Neuronal stem cell (in vitro differentiated cells): ENCODE measurements at places on chromosomes 5 and 9.

DNA sequence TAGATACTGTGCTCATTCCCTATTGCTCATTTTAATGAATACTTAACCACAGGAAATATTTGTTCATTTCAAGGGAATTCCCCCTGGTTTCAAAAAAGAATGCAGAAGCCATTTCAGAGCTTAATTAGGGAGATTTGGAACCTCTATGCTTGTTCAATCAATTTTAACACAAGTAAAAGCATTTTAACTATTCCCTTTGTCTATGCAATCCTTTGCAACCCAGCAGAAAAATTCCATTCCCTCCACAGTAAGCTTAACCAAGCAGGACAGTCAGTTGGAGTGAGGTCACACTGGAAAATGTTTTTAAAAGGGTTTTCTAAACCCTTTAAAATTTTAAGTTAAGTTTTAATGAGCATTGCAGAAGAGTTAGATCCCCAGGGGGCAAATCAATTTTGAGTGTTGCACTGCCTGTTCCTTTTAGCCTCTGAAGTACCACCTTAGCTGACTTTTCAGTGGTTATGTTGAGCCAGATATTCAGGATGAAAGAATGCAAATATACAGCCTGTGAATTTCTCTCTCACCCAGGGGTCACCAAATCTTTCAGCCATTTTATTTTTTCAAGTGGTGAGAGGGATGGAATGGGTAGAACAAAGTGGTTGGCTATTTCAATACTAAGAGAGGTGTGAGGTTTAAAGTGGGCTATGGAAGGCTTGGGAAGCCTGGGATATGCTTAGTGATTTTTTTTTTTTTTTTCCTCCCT lies 356.2 kb upstream of the NUDT12 start:
- peaks cover 16% of the 10 kb centered on the region for H3K4me1 ChIP-seq
- peak overlapping the region; percentile 94 for H3K27ac ChIP-seq
- no peaks in the 10 kb centered on the region for H3K27me3 ChIP-seq
- peak; percentile 72 for DNase-seq

DNA sequence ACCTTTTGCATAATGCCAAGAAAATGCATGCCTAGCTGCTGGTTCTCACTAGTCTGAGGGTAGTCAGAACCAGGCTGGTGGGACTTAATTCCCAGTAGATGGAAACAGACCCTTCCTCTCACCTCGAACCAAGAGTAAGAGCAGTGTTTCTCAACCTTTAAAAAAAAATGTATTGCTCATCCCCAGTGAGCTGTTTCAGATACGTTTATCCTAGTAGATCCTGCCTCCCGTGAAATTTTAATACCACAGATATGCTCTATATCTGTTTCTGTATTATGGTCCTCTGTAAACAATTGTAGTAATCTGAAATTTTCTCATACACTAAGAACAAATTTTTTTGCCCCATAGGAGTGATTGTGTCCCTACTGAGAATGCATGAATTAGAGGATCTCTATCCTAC lies 86.2 kb downstream of the TEK start:
- H3K4me3 ChIP-seq = no peak overlapping the region
- H3K4me1 ChIP-seq = no peaks in the 10 kb centered on the region
- no peaks in the 10 kb centered on the region for H3K27me3 ChIP-seq
- H3K36me3 ChIP-seq = no peaks in the 10 kb centered on the region
- DNase-seq = no peak

DNA sequence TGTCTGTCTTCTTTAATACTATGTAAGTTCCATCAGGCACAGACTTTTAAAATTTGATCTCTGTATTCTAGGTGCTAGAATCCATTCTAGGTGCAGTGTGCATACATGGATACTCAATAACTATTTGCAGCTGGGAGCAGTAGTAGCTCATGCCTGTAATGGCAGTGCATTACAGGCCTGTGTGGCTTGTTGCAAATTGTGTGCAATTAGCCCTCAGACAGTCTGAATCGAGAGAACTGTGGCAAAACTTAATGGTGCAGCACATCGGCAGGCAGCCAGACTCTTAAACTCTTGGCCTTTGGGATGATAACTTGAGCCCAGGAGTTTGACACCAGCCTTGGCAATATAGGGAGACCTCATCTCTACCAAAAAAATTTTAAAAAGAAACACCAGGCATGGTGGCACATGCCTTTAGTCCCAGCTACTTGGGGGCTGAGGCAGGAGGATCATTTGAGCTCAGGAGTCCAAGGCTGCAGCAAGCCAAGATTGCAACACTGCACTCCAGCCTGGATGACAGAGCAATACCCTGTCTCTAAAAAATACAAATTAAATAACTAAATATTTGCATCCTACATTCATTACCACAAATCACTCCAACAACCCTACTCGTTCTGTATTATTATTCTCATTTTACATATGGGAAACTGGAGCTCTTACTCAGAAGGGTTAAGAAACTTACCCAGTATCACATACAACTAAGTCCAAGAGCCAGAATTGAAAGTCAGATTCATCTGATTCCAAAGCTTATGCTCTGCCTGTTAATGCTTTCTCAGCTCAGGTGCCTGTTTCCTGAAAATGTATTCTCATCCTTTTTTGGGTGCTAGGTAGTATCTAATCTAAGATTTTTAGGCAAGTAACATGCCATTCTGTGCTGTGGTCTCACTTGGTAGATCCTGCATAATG lies 30.1 kb downstream of the PRKACG start:
- no peak for DNase-seq
- no peak overlapping the region for H3K4me3 ChIP-seq
- H3K27me3 ChIP-seq = no peaks in the 10 kb centered on the region
- H3K27ac ChIP-seq = no peak overlapping the region
- H3K36me3 ChIP-seq = no peaks in the 10 kb centered on the region
- H3K4me1 ChIP-seq = no peaks in the 10 kb centered on the region

GRCh38 chr5:1150866-1151265 lies 39.0 kb upstream of the SLC12A7 start:
- H3K27me3 ChIP-seq = peaks cover under 1% of the 10 kb centered on the region
- H3K4me1 ChIP-seq = no peaks in the 10 kb centered on the region
- H3K4me3 ChIP-seq = no peak overlapping the region
- DNase-seq = no peak

DNA sequence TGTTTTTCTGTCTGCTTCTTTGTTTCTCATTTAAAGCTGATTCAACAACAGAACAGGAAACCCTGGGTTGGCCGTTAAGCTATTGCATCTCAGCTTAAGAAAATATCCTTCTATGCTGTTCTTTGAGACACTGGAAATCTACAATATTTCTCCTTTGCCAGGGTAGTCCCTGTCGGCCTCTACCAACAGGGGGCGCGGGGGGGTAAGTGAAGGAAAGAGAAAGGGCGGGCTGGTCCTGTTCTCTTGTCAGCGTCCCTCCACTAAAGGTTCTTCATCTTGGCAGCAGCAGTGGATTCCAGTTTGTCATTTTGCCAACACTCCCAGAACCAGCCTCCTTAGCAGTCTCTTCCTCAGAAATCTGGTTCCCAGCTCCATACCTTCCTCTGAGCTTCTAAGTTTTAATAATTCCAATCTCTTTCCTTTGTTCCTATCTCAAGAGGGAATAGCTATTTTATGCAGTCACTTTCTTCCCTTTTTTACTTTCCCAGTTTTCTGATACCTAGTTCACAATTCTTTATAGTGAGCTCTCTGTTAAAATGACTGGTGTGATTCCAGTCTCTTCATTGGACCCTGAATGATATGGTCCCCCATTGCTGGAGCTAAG lies 222.3 kb downstream of the GLIS3 start:
- no peak overlapping the region for H3K4me3 ChIP-seq
- no peak overlapping the region for H3K27ac ChIP-seq
- no peaks in the 10 kb centered on the region for H3K27me3 ChIP-seq
- no peak for DNase-seq
- peaks cover 6% of the 10 kb centered on the region for H3K4me1 ChIP-seq

DNA sequence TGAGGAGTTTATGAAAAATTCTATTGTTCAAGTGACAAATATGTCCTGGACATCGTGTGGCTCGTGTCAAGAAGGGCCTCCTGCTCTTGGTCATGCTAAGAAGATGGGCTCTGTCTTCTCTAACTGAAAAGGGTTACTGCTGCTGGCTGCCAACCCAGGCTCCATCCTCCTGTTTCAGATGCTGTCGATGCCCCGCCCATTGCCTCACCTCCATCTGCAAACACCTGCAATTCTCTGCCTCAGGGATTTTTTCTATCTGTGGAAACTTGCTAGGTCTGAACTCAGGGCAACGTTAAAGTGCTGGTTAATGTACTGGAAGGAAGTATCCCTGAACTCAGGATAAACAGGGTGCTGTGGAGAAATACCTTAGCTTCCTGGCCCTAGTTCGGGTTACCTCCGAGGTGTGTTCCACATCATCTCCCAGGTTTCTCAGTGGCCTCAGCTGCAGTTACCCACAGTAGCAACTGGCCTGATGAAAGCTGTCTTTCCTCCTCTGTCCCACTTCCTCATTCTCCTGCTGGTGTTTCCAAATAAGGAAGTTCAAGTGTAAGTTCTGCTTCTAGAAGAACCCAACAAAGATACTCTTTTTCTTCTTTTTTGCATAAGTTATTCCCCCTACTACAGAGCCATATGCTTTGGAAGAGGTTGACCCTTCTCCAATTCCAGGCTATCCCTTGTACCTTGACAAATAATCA lies 151.7 kb upstream of the SMIM23 start:
- H3K4me3 ChIP-seq = no peak overlapping the region
- no peak overlapping the region for H3K27ac ChIP-seq
- H3K36me3 ChIP-seq = no peaks in the 10 kb centered on the region

DNA sequence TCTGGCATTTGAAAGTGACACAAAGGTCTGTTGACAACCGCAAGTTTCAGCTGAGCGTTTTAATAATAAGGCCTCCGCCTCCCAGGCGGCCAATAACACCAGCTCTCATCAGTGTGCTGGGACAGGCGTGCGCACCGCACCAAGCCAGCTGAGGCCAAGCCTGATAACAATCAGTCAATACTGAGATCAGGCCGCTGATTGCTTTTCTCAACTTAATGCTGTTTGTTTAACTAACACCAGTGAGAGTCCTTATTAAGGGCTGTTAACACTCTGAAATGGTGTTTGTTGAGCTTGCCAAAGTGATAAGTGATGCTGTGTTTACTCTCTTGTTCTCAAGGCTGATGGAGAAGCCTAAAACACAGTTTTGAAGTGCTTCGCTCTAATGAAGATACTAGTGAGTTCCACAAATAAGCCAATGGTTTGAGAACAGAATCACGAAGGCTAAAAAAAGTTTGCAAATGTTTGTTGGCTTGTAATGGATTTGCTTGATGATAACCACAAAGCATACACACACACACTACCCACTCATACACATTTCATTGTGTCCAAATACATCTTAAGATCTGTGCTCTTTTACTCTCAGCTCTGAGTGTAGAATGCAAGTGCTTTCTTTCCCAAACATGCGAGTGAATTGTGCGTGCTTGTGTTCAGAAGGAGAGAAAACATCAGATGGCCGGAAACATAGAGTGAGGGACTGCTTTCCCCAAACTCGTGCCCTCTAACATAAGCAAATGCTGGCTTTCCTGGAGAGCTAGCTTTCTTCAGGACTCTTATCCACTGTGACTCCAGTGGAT lies 330.4 kb upstream of the KLF4 start:
- H3K27ac ChIP-seq = peak overlapping the region; percentile 39
- no peak overlapping the region for H3K4me3 ChIP-seq
- no peaks in the 10 kb centered on the region for H3K4me1 ChIP-seq
- H3K36me3 ChIP-seq = no peaks in the 10 kb centered on the region
- no peak for DNase-seq

GRCh38 chr9:84111726-84112125 lies 131.1 kb downstream of the RMI1 start:
- H3K27ac ChIP-seq = no peak overlapping the region
- H3K36me3 ChIP-seq = no peaks in the 10 kb centered on the region
- H3K4me1 ChIP-seq = no peaks in the 10 kb centered on the region
- no peaks in the 10 kb centered on the region for H3K27me3 ChIP-seq

GRCh38 chr9:122949696-122950095 lies 8.9 kb downstream of the RABGAP1 start:
- H3K36me3 ChIP-seq = peaks cover 14% of the 10 kb centered on the region
- no peaks in the 10 kb centered on the region for H3K27me3 ChIP-seq
- no peak for DNase-seq
- H3K27ac ChIP-seq = no peak overlapping the region

DNA sequence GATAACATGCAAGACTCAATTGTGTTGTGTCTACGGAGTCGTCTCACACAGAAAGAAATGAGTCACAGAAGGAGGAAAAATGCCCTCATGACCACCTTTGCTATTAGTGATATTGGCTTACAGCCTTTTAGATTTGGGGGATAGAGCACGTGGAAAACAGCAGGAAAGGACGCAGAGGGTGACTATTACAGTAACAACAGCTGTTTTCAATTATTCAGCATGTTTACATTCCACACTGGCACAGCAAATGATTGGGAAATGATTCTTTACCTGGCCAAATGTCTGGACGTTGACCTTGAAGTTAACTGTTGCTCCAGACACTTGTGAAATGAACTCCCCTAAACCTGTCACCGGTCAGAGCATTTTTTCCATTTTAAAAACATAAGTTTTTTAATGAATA lies 46.8 kb downstream of the APTX start:
- peaks cover 3% of the 10 kb centered on the region for H3K36me3 ChIP-seq
- no peak overlapping the region for H3K4me3 ChIP-seq
- no peak overlapping the region for H3K27ac ChIP-seq
- DNase-seq = no peak
- peaks cover 3% of the 10 kb centered on the region for H3K4me1 ChIP-seq

- H3K27me3 ChIP-seq = no peaks in the 10 kb centered on the region
- H3K27ac ChIP-seq = no peak overlapping the region
- H3K4me1 ChIP-seq = no peaks in the 10 kb centered on the region
- peaks cover 8% of the 10 kb centered on the region for H3K36me3 ChIP-seq
Observed at GRCh38 chr5:131536211-131536826, 98.7 kb downstream of the RAPGEF6 start.

- H3K4me3 ChIP-seq = no peak overlapping the region
- DNase-seq = no peak
- H3K4me1 ChIP-seq = peaks cover 2% of the 10 kb centered on the region
- no peaks in the 10 kb centered on the region for H3K27me3 ChIP-seq
- H3K27ac ChIP-seq = no peak overlapping the region
Observed at GRCh38 chr9:69755205-69755604, 4.6 kb downstream of the PTAR1 start.

GRCh38 chr5:82277613-82277986 lies 554 bp downstream of the RPS23 start:
- H3K27me3 ChIP-seq = no peaks in the 10 kb centered on the region
- peak overlapping the region; percentile 98 for H3K4me3 ChIP-seq
- H3K27ac ChIP-seq = no peak overlapping the region
- peaks cover 50% of the 10 kb centered on the region for H3K36me3 ChIP-seq
- DNase-seq = no peak

GRCh38 chr5:157369507-157369906 lies 90.5 kb upstream of the NIPAL4 start:
- H3K27ac ChIP-seq = no peak overlapping the region
- peaks cover 2% of the 10 kb centered on the region for H3K4me1 ChIP-seq
- H3K27me3 ChIP-seq = no peaks in the 10 kb centered on the region
- no peak for DNase-seq
- H3K36me3 ChIP-seq = peaks cover 78% of the 10 kb centered on the region

GRCh38 chr9:91163773-91164471 lies 197.8 kb downstream of the AUH start:
- no peaks in the 10 kb centered on the region for H3K27me3 ChIP-seq
- no peak overlapping the region for H3K27ac ChIP-seq
- H3K36me3 ChIP-seq = no peaks in the 10 kb centered on the region
- peaks cover 9% of the 10 kb centered on the region for H3K4me1 ChIP-seq
- DNase-seq = no peak
- H3K4me3 ChIP-seq = no peak overlapping the region
